ENCODE measurements at places on chromosomes 5 and 9.

DNA sequence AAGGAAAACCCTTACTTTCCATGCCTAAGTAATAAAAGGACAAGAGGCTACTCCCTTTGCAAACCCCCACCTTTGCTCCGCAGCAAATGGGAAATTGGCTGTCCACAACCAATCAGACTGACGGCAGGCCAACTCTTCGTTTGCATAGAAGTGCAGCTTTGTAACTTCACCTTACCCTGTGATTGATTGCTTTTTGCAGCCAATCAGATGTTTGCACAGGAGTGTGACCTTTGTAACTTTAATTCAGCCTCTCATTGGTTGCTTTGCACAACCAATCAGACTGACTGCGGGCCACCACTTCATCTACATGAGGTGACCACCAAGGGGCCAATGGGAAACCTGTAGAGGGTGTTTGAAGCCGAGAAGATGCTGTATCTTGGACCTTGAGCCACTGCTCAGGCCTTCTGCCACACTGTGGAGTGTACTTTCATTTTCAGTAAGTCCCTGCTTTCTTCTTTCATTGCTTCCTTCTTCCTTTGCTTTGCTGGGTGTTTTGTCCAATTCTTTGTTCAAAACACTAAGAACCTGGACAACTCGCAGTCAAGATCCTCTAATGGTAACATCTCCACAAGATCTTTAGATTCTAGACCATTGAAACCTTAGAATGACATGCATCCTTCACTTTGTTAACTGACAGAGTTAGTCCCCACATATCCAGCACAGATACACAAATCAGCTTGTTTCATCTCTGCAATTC is 51.3 kb upstream of the FREM1 start:
- DNase-seq, result no peak

DNA sequence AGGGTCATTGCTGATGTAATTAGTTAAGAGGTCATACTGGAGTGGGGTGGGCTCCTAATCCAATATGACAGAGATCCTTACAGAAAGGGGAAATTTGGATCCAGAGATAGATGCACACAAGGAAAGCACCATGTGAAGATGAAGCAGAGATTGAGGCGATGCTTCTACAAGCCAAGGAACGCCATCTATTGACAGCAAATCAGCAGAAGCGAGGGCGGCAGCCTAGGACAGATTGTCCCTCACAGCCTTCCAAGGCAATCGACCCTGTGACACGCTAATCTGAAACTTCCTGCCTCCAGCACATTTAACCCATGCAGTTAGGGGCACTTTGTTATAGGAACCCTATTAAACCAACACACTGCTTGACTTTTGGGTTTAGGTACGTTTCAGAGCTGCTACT is 285.1 kb upstream of the DAP start:
- no peak for DNase-seq

DNA sequence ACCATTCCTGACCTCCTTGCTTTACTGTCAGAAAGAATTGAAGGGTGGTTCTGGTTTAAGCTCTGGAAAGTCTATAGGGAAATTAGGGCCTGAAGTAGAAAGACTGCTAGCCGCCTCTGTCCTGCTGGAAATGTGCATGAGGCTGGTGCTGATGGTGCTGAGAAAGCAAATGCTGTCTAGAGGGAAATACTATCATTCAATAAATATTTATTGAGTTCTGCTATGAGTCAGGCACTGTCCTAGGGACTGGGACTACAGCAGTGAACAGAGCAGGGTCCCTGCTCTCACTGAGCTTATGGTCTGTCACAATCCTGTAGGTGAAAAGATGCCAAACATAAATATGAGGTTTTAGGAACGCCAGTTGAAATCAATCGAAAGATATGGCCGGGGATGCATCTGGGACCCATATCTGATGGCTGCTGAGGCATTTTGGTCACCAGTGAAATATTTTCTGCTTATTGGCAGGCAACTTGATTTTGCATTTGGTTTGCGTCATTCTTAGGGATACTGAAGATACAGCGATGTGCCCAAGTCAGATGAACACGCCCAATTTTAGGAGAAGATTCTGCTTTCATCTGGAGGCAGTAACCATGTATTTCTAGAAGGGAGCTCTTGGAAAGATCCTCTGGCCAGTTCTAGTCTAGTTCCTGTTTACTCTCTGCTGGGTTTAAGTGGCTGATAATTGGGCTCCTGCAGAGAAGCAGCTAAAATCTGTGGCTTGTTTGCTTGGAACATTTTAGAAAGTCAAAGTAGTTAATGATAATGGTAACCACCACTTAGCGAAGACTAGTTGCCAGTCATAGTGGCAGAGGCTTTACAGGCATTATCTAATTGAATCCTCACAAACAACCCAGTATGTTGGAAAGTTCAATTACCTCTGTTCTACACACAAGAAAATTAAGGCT is 73.3 kb downstream of the INSYN2B start:
- no peak for DNase-seq

- DNase-seq, result no peak
These were observed 15.1 kb downstream of the TCOF1 start for GRCh38 chr5:150372639-150373038.

- no peak for DNase-seq
These were observed 52.6 kb upstream of the ARAP3 start for GRCh38 chr5:141734501-141735229.

GRCh38 chr5:102554728-102555127 is 55.9 kb upstream of the SLCO6A1 start:
- DNase-seq, result no peak

- DNase-seq, result no peak
These were observed 8.7 kb downstream of the ASS1 start for GRCh38 chr9:130453487-130453886.

- DNase-seq, result no peak
These were observed 124.5 kb downstream of the CDH12 start for GRCh38 chr5:22728610-22729009.

DNA sequence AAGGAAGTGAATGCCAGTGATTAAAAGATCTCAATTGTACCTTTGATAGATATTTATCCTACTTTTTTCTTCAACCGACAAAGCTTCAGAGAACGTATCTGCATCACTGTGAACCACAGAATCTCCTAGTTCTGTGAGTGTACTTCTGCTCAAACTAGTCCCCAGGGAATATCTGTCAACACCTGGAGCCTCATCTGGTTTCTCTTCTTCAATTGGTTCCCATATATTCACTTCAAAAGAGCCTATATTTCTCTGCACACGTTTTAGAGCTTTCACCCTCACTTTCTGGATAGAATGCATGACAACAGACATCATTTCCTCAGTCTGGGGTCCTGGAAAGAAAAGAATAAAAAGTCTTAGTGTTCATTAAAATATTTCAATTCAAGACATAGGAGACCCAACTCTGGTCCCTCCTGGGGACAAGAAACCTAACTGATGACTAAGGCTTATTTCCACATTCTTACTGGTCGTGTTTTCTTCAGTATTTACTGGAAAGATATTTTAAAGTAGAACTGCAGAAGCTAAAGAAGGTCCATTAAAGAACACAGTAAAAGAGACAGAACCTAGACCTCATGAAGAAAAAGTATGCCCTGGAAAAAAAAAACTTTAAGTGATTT is 64.3 kb downstream of the CPLANE1 start:
- DNase-seq, result no peak

DNA sequence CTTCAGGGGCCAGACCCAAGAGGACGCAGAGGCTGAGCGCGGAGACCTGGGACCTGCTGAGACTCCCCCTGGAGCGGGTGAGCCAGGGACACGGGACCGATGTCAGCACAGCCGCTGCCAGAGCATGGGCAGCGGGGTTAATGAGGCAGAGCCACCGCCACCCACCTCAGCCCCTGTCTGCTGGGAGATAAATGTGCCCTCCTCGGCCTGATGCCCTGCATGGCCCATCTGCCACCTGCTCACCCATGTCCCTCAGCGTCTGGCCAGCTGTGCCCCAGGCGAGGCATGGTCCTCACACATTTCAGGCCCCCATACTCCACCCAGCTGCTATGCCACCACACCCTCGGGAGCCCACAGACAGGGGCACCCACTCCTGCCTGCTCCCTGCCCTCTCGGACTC is 14.9 kb downstream of the DNLZ start:
- DNase-seq, result no peak

DNA sequence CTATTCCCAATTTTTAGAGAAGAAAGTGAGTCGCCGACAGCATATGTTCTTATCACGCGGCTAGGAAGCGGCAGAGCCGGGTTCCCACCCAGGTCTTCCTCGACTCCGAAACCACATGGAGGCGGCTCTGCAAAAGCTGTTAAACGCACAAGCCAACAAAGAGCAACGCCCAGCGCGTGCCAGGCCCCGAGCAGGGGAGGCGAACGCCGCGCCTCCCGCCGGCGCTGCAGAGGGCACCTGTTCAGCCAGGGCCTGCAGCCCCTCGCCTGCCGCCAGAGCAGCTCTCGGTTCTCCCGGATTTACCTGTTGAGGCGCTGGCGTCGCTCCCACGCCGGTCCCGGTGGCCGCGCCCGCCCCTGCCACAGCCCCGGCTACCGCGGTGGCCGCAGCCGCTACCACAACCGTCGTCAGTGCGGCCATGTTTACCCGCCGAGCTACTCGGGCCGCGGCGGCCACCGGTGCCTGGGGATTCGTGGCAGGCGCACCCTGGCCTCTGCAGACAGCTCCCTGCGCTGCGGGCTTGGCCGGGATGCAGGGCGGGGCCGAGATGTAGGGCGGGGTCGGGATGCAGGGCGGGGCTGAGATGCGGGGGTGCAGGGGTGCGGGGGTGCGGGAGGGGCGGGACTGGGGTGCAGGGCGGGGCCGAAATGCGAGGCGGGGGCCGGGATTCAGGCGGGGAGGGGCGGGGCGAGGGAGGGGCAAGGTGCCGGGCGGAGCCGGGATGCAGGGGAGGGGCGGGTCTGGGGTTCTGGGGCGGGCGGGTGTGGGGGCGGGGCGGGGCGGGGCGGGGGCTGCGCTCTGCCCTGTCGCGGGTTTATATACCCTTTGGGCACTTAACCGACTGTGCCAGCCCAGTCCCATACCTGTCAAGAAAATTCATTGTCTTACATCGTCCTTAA is at the start of gene CCDC112:
TSS of gene CCDC112 (minus strand) at position 531 of the 899 bp plus-strand sequence. CDS start at position 420, 111 bp downstream.
- peak; percentile 60 for DNase-seq

- DNase-seq, result no peak
These were observed 1209.3 kb upstream of the C9orf72 start for GRCh38 chr9:28782630-28783029.

DNA sequence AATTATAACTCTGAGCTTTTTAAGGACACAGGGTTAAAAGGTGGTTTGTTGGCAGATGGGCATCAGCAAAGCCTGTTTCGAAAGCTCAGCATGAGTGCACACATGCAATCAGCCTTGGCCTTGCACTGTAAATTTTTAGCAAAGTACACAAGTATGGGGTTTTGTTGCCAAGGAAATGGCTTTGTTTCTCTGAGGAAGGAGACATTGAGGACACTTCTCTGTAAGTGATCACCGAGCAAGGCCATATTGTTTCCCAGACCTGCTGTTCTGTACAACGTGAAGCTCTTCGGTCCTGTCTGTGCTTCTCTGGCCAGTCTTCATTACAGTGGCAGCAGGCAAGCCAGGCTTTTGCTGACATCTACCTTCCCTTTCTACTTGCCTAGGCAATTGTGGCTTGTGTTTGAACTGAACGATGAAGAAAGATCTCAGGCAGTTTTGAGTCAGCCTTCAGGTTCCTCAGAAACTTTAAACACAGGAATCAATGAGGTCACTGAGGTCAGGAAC is 27.9 kb upstream of the GLRX start:
- DNase-seq, result no peak

GRCh38 chr9:130497139-130497538 is 52.4 kb downstream of the ASS1 start:
- DNase-seq, result no peak

GRCh38 chr5:178762960-178763359 is 32.5 kb upstream of the ZNF354A start:
- no peak for DNase-seq

DNA sequence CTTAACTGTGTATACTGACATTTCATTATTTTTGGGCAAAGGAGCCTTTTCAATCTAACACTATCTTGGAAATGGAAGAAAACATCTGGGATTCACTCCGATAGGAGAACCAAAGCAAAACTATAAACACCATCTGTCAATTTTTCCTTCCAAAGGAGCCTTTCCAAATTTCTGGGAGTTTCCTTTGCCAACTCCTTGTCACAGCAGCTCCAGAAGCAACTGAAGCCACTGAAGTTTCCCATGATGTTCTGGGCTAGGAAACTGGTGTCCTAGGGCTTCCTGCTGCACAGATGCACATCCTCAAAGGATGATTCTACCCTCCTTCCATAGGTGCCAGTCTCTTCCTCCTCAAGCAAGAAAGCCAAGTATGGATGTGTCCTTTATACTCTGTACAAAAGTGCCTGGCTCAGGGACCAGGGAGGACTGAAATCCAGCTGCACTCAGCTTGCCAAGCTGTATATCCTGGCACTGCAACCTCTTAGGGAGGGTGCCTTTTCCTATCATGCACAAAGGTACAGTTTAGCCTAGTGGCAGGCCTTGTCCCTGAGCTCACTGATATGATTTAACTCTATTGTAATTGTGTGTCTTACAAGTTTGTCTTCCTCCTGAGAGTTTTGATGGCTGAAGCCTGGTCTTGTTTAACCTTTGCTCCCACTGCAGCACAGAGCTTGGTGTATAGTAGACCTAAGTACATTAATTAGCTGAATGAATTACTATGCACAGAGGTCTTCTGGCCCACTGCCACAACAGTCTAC is 8.4 kb upstream of the UBAP1 start:
- DNase-seq, result no peak

DNA sequence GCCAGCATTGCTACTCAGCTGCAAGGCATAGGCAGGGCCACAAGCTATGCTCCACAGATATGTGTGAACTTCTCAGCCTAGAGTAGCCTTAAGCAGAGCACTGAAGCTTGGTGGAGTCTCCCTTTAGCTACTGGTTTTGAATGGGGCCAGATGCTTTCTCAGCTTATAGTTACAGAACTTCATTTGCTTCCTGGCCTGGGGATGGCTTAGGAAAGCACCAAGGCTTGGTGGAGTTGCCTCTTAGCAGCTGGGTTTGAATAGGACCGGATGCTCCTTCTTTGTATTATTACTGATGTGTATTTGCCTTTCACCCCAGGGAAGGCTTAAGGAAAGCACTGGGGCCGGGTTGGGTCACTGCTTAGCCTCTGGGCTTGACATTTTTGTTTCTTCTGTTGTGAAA is 497.8 kb upstream of the SEMA6A start:
- DNase-seq, result no peak
